ENCODE measurements at places on chromosomes 4 and X.

GRCh38 chr4:3348621-3349020 is 55.8 kb downstream of the RGS12 start:
- no peak for DNase-seq

DNA sequence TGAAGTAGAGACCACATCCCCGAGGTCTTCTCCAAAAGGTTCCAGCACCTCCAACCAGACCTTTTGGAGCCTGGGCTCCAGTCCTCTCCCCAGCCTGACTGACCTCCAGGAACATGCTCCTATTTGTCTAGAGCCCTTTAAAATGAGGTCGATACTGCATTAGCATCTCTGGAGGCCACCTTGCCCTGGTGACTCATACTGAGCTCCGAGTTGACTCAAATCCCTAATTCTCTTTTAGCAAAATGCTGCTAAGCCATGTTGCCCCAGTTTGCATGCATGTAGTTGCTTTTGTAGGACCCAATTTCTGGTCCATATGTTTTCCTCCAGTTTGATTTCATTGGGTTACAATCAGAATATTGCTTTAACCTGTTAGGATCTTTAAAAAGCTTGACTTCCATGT is 43.5 kb upstream of the CITED1 start:
- no peak for DNase-seq

DNA sequence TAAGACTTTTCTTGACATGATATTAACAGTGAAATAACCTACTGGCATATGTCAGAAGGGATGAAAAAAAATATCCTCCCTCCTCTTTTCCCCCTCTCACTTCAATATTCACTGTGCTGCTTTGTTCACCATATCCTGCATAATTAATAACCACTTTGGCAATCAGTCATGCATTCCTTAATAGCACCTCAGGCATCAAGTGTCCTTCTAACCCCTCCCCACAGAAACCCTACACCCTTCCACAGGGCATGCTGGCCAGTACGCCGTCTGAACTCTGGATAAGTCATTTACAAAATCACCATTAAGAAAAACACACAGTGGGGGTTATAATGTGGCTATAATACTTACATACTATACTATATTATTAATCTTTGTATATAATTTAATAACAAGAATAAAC is 165.9 kb downstream of the PDGFC start:
- DNase-seq = no peak

DNA sequence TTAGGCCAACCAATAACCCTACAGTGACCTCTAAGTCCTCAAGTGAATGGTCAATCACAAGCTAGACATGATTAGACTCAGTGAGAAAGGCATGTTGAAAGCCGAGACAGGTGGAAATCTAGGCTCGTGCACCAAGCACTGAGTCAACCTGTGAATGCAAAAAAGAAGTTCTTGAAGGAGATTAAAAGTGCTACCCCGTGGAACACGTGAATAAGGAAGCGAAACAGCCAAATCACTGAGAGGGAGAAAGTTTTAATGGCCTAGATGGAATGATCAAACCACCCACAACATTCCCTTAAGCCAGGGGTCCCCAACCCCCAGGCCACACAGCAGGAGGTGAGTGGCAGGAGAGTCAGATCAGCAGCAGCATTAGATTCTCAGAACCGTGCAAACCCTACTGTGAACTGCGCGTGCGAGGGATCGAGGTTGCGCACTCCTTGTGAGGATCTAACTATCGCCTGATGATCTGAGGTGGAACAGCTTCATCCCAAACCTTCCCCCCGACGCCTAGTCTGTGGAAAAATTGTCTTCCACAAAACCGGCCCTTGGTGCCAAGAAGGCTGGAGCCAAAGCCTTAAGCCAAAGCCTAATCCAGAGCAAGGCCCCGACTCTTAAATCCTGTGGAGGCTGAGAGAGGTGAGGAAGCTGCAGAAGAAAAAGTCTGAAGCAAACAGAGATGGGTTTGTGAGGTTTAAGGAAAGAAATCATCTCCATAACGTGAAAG is 19.5 kb upstream of the PDE6B start:
- DNase-seq = no peak

DNA sequence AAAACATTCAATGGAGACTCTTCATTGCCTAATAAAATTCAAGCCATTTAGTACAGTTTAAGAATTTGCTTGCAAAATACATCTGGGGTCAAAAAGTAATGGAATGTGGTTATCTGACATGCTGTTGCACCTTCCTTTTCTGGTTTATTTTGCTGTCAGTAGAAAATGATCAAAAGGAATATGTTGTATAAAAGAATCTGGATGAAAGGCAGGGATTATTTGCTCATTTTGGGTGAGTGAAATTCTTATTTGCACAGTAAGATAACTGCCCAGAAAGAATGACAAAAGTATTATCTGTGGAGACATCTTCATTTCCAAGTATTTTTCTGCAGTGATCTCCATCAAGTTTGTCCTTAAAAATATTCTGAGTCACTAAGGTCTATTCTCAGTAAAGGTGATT is 30.4 kb downstream of the BOD1L1 start:
- DNase-seq = no peak

- DNase-seq = no peak
Measured at GRCh38 chr4:90375081-90375480, 247.9 kb downstream of the CCSER1 start.

DNA sequence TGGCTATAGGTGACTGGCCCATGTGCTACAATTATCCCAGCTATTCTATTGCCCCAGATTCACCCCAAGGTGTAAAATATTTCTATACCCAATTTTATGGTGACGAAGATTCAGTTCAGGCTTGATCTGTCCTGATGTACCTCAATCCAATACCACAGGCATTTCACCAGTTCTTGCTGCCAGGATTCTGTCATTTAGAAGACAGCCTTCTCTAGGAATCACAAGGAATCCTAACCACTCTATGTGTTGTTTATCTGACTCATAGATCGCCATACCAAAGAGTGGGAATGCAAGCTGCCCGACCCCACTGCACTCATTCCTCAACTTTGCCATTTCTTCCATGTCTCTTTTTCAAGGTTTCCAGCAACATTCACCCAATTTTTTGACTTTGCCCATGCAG is 355.0 kb upstream of the EMCN start:
- no peak for DNase-seq

GRCh38 chrX:70009970-70010369 is 39.8 kb downstream of the AWAT2 start:
- DNase-seq = no peak

- DNase-seq = no peak
Measured at GRCh38 chr4:159239629-159240028, 136.8 kb downstream of the RAPGEF2 start.

DNA sequence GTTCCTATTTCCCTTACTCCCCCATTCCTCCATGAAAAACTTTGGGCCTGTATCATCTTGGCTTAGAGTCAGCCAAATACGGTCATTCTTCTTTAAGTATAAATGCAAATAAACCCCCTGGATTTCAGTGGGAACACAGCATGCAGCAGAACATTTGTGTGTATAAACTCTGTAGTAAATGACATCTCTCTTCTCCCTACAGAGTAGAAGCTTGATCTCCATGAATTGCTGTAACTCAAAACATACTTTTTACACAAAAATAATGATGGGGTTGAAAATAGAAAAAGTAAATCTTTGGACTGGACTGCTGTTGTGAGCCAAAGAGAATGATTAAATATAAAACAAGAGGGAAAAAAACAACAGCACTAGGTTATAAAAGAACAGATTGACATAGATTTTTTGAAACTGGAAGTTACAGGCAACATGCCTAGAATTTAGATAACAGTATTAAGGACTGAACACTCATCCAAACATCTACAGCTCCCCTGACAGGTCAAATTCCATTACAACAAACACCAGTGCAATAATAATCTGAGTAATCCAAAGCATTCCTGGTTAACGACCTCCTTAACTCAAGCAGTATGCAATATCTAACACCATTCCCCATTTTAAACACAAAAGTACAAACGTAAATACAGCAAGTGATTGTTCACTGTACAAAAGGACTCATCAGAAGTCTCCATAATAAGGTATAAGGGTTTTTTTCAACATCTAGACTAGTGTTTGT is 30.7 kb downstream of the TSPAN5 start:
- DNase-seq = no peak

- DNase-seq = no peak
Measured at GRCh38 chr4:10036807-10037342, 15.6 kb upstream of the SLC2A9 start.

DNA sequence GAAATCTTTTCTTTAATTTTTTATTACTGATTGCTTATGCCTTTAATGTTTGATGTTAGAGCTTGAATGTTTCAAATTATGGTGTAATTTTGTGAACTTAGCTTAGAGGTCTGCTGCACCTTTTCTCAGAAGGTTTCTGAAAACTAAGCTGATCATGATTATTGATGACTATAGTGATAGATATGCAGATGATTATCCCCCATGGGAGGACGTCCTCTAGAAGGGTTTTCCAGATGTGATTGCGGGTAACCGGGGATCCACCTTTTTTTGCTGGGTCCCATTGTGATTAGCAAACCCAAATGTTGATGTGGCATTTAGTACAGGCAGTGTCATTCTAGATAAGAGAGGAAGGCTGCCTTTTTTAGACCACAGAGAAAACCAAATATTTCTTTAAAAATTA is 272.9 kb downstream of the FBXO8 start:
- DNase-seq = no peak

DNA sequence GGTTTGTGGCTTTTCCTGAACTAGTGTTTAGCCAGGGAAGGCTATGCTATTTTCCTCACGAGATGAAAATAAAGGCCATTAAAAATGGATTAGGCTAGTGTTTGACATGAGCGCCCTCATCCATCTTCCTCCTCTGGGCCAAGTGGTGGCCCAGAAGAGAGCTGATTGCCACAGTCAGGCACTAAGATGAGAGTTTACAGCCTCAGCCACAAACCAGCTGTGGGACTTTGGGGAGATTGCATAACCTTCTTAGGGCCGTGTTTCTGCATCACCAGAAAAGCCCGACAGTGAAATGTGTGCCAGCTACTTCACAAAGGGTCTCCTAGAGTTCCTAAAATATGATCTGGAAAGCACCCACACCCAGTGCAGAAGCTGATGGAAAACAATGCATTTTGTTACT is 42.3 kb upstream of the LNX1 start:
- DNase-seq = no peak

DNA sequence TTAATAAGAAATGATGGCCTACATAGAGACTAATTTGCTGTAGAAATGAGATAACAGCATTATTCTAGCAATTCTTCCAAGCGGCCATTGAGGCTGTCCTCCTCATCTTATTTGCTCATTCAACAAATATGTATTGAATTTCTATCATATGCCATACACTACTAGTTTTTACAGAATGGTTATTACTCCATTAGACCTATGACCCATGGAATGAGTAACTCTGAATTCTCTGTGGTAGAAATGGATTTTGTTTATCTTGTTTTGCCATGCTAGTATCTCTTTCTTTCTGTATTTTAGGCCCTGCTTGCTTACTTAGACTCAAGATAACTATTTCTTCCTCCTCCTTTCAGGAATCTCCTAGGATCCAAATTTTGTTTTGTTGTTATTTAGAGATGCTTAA is 103.5 kb downstream of the RPA4 start:
- DNase-seq = no peak

DNA sequence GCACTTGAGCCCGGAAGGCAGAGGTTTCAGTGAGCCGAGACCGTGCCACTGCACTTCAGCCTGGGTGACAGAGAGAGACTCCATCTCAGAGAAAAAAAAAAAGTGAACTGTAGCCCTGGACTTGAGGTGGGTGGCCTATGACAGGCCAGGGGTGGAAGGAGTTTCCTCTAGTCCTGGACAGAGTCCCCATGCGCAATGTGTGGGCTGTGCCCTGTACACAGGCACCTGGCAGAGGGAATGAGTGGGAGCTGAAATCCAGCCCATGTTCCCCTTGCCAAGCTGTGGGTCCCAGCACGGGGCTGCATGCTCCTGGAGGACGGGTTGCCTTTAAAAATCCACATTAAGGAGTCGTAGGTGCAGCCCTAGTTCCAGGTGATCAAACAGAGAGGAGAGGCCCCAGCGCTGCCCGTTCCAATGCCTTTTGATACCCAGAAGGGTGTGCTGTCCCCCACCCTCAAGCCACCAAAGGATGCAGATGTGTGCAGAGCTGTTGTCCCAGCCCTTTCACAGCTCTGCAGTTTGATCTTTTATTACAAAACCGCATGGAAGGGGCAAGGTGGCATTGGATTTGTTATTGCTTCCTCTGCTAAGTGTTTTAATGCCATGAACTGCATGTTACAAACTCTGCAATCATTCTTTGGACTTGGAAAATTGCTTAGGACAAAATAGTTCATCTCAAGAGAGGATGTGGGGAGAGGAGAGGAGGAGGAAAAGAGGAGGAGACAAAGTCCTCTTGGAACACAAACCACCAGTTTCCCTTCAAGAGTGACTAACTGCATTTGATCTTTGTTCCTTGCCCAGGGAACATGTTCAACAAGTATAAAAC is 38.0 kb upstream of the PDK3 start:
- DNase-seq = no peak

DNA sequence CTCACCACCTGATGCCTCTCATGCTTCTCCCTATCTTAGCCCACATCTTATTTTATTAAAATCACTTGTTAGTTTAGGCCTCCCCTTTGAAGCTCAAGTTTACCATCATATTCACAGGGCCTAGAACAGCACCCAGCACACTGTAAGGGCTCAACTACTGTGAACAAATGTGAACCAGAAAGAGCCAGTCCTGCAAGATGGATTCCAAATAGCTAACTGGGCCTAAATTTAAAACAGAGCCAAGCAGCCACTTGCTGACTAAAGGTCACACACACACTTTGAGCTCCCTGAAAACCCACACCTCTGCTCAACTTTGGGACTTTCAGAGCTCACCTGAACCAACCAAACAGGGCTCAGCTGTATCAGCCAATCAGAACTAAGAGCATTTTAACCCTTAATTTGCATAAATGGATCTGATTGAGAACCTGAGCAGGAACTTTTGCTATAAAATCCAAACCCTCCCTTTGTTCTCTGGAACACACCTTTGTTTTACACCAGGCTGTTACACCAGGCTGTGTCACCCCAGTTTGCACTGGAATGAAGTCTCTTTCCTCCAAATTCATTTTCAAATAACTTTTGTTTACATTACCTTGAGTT is 62.1 kb upstream of the EXOC1L start:
- DNase-seq = no peak

GRCh38 chr4:126221717-126222340 is 907.1 kb downstream of the FAT4 start:
- no peak for DNase-seq

GRCh38 chr4:25103418-25103817 is 56.8 kb downstream of the SEPSECS start:
- DNase-seq = no peak

DNA sequence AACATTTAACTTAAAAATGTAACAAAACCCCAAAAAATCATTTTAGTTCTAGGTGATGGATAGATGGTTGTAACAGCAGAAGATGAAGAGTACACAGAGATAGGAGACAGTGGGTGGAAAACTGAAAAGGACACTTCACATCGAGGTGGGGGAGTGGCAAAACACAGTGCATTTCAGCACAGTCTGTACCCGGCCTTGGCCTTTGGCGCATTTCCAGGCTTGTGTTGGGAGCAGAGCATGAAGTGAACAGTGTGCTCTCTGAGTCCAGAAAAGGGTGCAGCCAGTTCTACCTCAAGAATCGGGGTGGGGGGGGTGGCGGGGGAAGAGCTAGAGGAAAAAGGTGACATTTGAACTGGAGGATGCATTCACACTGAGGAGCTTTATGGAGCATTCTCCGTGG is 4.3 kb downstream of the TSPYL2 start:
- DNase-seq = no peak
